GM12892 (cell line): ENCODE measurements at places on chromosomes 2 and 18.

GRCh38 chr18:63054901-63055584, 264.5 kb downstream of the BCL2 start:
- no peak for DNase-seq

DNA sequence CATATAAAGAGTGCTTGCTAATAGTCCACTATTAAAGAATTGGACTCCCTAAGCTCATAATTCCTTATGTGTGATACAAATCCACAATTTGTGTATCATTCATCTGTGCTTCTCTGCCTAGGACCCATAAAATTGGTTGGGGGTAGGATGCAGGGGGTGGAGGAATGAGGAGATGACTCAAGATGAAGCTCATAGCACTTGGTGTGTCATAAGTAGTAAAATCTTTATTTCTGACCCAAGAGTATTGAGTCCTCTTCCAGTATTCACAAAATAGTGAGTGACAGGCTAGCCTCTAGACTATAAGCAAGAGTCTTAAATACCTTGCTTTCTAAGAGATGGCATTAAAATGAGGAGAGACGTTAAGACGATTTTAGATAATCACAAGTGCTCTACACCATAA, 390.9 kb upstream of the CDH19 start:
- no peak for DNase-seq

DNA sequence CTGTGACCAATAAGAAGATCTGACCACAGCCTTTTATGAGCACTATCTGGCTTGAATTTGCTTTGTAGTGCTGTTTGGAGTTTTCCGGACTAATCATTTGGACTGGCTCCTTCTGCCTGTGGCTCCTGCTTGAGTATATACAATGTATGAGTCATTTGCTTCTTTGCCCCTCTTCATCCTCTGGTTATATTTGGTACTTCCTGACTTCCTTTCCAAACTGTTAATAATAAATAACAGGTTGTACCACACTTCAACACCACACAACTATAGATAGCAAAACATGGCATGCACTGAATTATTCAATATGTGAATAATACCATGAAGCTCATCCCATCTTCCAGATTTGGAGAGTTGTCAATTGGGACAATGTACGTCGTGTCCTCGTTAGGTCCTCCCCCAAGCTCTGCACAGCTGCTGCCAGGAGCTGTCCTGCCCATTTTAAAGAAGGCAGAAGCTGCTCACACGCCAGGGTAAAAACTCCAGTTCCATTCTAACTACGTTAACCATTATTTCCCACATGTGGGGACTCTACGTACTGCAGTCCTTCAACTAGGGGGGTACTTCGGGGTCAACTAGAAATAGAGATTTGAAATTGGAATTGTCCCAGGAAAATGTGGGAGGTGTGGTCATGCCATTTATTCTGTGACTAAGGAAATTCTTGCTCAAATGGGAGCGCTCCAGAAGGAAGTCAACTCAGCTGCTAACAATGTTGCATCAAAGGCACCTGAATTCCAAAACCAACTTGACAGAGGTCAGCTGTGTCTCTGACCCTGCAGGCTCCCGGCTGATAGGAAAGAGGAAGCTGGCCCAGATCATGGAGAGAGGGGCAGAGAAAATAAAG, 38.1 kb downstream of the ST8SIA5 start:
- DNase-seq, result no peak

GRCh38 chr2:126652323-126652891, 3.6 kb upstream of the GYPC start:
- no peak for DNase-seq

DNA sequence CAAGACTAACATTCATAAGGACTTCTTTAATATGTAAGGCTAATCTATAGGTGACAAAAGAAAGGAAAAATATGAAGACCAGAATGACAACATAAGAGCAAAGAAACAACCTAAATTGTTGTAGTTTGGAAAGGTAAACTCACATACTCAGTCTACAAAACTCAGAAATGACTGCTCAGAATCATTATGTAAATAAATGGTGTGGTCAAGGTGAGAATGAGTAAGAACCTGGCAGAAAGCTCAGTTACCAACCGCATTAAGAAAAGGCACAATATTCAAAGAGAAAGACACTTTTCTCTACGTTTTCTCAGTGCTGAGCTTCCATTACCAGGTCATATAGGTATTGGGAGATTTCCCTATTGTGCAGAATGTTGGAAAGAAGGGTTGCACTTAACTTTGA, 15.8 kb downstream of the ATF2 start:
- DNase-seq, result no peak

- no peak for DNase-seq
Measured at GRCh38 chr18:58105206-58105887, 61.3 kb downstream of the NEDD4L start.

DNA sequence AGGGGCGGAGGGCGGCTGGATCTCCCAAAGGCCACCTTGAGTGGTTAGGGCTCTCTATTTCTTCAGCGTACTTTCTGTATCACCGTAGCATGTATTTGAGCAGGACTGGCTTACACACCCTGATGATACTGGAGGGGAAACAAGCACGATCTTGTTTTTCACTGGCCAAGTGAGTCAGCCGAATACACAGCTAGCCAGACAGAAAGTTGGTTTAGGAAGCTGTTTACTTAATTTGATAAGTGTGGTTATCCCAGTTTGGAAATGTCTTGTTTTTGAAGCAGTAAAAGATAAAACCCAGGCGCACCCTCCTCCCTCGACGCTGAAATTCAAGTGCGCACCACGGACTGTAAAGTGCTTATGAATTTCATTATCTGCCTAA, 582 bp downstream of the RIOK3 start:
- DNase-seq, result no peak

DNA sequence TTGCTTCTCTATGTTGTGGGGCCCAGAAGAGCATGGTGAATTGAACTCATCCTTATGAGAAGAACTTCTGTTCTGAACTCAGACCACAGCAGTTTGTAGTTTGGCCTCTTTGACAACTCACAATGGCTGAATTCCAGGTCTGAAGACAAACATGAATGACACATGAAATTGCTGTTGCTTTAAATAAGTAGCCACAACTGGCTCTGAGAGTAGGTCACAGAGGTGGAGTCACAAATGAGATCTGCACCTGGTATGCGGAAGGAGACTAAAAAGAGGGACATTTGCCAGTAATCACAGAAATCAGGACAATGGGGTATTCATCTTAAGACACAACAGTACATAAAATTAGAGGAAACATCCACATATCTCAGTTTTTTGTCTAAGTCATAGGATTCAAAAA, 290.3 kb upstream of the MMADHC start:
- no peak for DNase-seq

- no peak for DNase-seq
Measured at GRCh38 chr2:216078776-216079175, 2.8 kb downstream of the PECR start.

DNA sequence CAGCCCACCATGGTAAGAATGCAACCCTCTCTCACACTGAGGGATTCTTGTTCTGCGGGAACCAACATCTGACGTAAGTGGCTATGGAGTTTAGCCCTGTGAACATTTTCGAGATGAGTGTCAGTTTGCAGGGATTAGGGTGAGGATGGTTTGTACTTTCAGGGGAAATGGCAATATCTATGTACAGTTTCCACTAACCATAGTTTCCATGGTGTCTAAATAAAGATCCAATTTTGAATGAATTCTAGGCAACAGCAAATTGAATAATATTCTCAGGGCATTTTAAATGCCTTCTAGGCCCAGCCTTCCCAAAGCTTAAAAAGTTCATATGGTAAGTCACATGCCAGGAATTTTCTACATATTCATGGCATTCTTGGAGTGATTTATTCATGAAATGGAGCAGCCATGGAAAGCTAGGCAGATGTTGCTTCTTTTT, 105.4 kb upstream of the MMADHC start:
- no peak for DNase-seq

- no peak for DNase-seq
Measured at GRCh38 chr2:221655300-221655699, 83.2 kb upstream of the EPHA4 start.

GRCh38 chr2:66488946-66489345, 54.0 kb downstream of the MEIS1 start:
- DNase-seq, result no peak

GRCh38 chr2:120012771-120013596, at the start of gene EPB41L5:
TSS of gene EPB41L5 (plus strand) at chr2:120013077. CDS start at chr2:120019085, 6,008 bp downstream.
- DNase-seq, result peak; percentile 84

GRCh38 chr2:15507061-15507460, 54.1 kb downstream of the NBAS start:
- DNase-seq, result no peak

DNA sequence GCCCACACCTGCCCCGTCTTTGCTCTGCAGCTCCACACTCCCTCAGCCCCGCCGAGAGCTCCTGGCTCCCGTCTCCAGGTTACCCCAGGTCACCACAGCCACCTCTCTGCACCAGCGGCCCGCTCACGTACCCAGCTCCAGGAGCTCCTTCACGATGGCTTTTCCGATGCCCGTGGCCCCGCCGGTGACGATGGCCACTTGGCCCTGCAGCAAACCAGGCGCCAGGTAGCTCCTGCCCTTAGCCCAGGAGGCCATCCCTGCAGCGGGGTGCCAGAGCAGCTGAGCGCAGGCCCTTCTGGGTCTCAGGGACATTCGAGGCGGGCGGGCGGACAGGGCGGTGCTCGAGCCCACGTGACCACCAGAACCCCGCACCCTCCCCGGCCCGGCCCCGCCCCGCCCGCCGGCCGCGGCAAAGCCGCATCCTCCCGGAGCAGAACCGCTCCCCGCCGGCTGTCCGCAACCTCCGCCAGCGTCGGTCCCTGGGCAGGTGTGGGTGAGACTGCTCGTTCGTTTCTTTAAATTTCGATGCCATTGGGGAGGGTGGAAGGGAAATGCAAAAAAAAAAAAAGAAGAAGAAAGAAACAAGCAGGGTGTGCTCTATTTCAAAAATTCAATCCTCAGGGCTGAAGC, at the start of the genes PECR and TMEM169:
Gene PECR, minus strand, starts transcription at position 323 of the 630 bp plus-strand sequence. Its CDS starts 68 bp downstream, at position 255.
Gene TMEM169, plus strand, starts transcription at position 433 of the 630 bp plus-strand sequence. CDS start 14,045 bp downstream, outside the sequence.
- peak; percentile 91 for DNase-seq

GRCh38 chr2:158457092-158457825, 507 bp downstream of the PKP4 start:
- peak; percentile 21 for DNase-seq

GRCh38 chr2:205014201-205014600, 468.9 kb downstream of the PARD3B start:
- no peak for DNase-seq

DNA sequence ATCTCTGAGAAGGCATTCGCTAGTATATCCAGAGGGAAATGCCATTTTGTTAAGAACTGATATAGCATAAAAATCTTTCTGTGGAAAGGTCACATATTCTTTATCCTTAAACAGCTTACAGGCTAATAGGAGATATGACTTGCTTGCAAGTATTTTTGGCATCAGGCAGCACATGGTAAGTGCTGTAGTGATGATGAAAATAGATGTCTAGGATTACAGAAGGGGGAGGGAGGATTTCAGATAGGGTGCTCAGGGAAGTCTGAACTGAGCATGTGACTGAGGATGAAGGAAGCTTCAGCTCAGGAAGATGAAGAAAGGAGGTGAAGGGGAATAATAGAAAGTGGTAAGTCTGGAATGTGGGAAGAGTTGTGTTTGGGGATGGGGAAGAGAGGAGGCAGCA, 158.5 kb upstream of the NOSTRIN start:
- no peak for DNase-seq

GRCh38 chr2:178194600-178195389, 483 bp downstream of the OSBPL6 start:
- peak; percentile 17 for DNase-seq

DNA sequence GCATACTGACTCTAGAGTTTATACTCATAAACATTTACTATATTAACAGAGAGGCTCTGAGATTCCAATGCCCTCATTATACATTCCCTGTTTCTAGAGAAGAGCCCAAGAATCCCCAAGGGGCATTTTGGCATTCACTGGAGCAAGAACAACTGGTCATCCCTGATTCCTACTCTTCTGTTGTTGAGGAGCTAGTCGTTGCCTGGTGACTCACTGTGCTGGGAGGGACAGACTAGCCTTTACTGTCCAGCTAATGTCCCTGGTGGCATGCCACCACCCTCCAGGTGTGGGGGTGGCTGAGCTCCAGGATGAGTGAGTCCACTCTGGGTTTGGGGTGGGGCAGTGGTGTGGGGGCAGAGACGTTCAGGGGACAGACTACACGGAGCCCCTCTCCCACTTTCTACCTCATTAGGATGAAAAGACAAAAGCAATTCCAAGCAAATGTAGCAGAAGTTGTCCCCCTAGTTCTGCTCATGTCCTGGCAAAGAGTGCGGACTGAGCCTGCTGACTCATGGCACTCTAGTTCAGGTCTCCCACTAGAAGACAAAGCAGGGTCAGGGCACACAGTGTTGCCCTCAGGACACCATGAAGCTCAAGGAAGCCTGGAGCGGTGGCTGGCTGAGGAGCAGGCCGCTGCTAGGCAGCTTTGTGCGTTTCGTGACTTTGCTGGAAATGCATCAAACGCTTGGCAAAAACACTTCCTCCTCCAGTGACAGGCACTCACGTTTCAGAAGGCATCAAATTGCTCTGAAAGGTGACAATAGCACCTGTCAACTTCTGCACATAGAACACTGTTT, 49.4 kb downstream of the RHOB start:
- DNase-seq, result no peak

- DNase-seq, result no peak
Measured at GRCh38 chr2:134139611-134140010, 114.3 kb upstream of the MGAT5 start.

- DNase-seq, result no peak
Measured at GRCh38 chr18:65761636-65762295, 11.0 kb downstream of the CDH7 start.

GRCh38 chr2:147135376-147135775, 709.5 kb upstream of the ACVR2A start:
- no peak for DNase-seq

DNA sequence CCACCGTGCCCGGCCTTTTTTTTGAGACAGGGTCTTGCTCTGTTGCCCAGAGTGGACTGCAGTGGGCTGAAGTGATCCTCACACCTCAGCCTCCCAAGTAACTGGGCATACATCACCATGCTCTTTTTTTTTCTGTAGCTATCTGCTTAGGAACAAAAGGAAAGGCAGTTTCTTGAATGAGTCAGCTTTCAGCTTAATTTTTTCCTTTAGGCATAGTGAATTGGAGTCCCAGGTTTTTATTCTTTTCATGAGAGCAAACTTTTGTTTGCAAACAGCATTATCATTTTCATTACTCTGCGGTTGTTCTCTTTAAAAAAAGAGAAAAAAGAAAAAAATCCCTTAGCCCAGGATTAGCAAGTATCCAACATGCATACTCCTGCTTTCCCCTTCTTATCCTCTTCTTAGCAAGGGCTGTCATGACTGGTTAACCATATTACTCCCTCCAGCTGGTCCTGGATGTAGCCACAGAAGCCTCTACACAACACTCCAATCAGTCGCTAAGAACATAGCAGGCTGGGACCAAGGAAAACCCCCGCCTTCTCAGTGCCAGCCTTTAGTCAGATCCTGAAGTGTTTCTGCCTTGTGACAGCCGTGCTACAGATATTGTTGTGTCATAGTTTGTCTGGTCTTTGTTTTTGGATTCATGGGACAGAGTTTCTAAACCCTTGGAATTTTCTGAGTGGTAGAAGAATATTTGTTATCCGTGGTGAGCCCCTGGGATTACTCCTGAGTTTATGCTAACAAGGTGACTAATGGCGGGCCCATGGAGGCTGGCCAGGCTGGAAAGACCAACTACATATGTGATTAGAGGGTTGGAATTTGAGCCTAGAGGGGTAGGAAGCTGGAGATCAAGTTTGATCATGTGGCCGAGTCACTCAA, 23.3 kb upstream of the ST3GAL5 start:
- DNase-seq, result no peak

GRCh38 chr18:6405237-6406074, 9.3 kb downstream of the L3MBTL4 start:
- DNase-seq, result no peak

- no peak for DNase-seq
Measured at GRCh38 chr18:63175264-63175663, 144.3 kb downstream of the BCL2 start.
